ENCODE measurements at places on chromosomes 12 and 14. TPM values are rescaled to one million over a fixed set of nuclear protein-coding genes. Genes with fewer than 3 reads are reported as not detected.

GPRC5A gene
- 3.3 TPM for polyA plus RNA-seq

KRT2 gene
- polyA plus RNA-seq: not detected

ZNF891 gene
- 1.3 TPM for polyA plus RNA-seq

TCL1A gene
- polyA plus RNA-seq: not detected

UBE2N gene
- polyA plus RNA-seq: 179 TPM
